ENCODE measurements at places on chromosomes 5 and 9.

DNA sequence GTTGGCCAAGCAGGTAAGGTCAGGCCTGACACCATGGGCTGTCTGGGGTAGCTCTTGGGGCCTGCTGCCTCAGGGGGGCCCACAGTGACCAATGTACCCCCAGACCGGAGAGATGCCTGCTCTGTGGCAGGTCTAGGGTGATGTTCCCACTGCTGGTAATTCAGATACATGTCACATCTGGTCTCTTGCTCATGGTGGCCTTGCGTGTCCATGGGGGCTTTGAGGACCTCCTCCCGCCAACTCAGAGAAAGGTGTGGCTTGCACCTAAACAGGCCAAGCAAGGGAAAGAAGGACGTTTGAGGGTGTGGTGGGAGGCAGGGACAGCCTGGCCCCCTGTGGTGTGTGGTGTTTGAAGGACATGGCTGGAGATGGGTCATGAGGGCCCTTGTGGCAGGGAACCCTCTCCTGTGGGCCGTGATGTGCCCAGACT, 75.2 kb downstream of the PHF2 start:
- DNase-seq, result no peak

DNA sequence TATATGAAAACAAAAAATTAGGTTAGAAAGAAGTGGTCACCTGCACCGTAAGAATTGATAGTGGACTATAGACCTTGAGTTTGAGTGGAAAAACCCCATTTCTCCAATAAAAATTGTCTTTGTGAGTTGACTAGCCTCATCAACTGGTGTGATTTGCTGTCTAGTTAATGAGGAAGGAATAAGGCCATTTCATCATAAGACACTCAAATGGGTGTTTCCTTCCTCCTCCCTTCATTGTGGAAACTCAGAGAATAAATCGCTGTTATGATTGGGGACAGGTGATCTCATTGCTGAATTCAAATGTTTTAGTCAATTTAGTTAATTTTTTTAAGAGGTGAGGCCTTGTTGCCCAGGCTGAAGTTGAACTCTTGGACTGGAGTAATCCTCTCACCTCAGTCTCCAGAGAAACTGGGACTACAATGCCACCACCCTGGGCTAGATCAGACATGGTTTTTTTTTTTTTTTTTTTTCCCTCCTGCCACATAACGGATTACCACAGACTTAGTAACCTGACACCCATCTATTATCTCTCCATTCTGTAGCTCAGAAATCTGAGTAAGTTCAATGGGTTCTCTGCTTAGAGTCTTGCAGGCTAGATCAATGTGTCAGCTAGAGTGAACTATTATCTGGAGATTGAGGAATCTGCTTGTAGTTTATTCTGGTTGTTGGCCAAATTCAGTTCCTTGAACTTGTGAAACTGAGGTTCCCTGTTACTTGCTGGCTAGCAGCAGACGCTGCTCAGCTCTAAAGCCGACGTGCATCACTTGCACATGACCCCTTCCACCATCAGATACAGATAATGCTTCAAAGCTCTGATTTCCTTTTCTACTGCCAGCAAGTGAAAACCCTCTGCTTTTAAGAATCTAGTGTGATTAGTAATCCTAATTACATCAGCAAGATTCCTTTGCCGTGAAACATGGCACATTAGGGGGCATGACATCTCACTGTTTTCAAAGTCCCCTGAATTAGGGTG, 663.8 kb upstream of the CDH9 start:
- DNase-seq, result no peak

DNA sequence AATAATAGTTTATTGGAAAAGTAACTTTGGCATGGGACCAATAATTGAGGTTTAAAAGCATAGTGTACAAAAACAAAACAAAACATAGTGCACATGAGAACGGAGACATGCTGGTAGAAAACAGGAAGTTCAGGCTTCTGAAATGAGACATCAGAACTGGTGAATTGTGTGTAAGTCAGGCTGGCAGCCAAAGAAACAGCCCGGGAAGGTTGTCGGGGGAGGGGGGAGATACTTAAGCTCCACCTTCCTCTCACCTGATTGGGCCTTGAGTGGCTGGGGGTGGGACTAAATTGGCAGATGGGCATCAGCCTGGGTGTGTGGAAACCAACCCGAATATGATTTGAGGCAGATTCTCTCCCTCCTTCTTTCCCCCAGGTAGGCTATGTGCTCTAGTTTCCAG, 256.3 kb downstream of the SMARCA2 start:
- DNase-seq, result no peak

- DNase-seq, result no peak
Observed at GRCh38 chr5:144122081-144122480, 48.4 kb downstream of the YIPF5 start.

DNA sequence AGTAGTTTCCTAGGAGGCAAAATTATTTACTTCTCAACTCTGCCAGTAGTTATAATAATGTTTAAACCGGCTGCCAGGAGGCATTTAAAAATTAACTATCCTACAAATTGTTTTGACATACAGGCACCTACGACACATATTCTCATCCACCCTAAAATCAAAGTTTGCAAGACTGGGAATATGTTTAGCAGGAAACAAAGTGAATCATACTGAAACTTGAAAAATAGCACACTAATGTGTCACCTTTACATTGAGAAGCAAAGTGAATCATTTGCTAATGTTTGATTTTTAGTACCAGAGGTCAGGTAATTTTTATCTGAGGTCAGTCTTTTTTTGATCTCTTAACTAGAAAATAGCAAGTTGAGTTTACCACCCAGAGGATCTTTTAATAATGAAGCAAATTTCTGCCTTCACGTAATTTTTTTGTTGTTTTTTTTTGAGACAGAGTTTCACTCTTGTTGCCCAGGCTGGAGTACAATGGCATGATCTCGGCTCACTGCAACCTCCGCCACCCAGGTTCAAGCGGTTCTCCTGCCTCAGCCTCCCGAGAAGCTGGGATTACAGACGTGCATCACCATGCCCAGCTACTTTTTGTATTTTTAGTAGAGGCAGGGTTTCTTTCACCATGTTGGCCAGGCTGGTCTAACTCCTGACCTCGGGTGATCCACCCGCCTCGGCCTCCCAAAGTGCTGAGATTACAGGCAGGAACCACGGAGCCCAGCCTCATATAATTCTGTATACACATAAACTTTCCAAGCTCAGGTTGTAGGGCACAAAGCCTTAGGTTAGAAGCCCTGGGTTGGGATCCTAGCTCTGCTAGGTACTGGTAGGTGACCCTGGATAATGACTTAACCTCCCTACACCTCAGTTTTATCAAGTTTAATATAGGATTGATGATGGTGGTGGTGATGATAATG, 124.3 kb downstream of the UGCG start:
- no peak for DNase-seq

DNA sequence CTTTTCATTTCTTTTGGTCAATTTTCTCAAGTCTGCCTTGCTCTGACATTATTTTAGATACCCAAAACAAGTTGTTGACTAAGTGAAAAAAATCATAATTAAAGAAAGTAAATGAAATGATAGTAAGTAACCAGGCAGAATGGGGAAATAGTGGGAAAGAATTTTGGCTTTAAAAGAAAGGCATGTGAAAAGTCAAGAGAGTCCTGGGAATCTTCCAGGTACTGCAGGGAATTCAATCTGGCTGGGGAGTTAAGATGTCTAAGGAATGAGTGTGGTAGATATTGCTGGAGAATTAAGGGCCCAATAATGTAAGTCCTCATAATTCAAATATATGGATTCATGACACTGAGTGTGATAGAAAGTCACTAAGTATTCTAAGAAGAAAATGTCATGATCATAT, 123.1 kb upstream of the PAPPA start:
- no peak for DNase-seq

DNA sequence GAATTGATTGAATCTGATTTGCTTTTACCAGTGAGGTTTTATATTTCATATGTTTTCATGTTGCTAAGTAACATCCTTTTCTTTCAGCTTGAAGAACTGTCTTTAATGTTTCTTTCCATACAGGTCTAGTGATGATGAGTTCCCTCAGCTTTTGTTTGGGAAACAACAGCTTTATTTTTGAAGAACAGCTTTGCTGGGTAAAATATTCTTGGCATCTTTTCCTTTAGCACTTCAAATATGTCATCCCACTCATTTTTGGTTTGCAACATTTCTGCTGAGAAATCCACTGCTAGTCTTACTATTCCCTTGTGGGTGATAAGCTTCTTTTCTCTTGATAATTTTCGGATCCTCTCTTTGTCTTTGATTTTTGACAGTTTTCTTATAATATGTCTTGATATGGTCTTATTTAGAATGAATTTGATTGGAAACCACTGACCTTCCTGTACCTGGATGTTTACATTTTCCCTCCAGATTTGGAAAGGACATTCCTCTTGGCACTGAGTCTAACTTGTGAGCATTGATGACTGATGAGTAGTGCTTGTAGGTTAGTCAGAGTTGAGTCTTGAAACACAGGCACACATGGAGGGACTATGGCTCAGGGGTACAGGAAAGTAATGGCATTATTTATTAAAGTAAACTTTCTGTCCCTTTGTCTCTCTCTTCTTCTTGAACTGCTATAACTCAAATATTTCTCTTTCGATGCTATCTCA, 220.3 kb downstream of the SPATA31D1 start:
- no peak for DNase-seq

- no peak for DNase-seq
Observed at GRCh38 chr5:17223367-17224185, 6.1 kb downstream of the BASP1 start.

DNA sequence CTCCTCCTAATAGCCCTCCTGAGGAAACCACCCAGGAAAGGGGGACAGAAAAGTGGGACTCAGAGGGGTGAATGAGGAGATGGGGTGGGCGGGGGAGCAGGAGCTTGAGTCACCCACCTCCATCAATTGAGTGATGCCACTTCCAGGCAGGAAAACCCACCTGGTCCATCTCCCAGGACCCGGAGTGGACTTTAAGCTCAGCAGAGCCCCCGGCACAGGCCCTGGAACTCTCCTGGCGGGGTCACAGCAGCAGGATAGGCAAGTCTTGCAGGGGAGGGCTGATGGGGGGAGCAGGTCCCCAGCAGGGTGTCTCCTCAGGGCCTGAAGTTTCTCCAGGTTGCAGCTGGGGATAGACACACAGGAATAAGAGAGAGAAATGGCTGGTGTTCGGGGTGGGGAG, 40.8 kb downstream of the LHX2 start:
- no peak for DNase-seq

DNA sequence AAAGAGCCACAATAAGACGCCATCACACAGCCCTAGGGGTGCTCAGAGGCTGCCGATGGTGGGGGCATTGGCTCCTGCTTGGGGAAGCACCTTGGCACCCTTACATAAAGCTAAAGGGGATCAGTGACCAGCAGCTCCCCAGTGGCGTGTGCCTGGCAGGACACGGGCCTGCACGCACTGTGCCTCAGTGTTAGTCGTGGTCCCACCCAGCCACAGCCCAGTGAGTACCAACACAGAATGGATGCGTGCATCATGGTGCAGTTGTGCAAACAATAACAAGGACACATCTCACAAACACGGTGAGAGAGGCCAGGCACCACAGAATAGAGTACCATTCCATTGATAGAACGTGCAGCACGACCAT, 103.2 kb downstream of the WNK2 start:
- DNase-seq, result no peak

GRCh38 chr5:78280261-78280660, 14.2 kb downstream of the AP3B1 start:
- no peak for DNase-seq

GRCh38 chr9:135589596-135590485, 28.3 kb downstream of the PAEP start:
- DNase-seq, result no peak

GRCh38 chr5:135216471-135217343, 182.3 kb downstream of the MACROH2A1 start:
- DNase-seq, result no peak

DNA sequence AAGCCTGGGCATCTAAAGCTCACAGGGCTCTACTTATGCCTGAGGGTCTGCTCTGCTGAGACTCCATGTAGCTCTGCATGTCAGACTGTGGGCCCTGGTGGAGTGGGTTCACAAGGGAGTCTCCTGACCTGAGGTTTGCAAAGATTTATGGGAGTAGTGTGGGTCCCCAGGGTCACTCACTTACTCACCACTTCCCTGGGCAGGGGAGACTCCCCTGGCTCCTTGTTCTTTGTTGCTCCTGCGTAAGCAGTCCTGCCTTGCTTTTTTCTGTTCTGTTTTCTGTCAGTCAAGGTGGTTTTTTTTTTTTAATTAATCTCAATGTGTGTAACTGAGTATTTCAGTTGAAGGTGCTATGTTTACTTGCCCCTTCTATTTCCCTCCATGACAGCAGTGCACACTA, 256.6 kb downstream of the TMEM38B start:
- DNase-seq, result no peak

DNA sequence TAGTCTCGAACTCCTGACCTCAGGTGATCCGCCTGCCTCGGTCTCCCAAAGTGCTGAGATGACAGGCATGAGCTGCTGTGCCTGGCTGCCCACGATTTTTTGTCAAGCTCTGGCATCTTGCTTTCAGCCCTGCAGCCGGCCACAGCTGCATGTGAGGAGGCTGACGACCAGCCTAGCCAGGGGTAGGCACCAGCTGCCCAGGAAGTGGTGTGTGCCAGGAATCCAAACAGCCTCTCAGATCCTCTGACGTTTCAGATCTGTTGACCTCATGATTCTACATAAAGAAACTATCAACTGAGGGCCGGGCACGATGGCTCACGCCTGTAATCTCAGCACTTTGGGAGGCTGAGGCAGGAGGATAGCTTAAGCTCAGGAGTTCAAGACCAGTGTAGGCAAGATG, 19.0 kb downstream of the DYNC2I2 start:
- no peak for DNase-seq

- DNase-seq, result no peak
Observed at GRCh38 chr9:107685901-107686300, 196.3 kb upstream of the KLF4 start.

- no peak for DNase-seq
Observed at GRCh38 chr5:138901716-138902115, 26.6 kb upstream of the LRRTM2 start.

DNA sequence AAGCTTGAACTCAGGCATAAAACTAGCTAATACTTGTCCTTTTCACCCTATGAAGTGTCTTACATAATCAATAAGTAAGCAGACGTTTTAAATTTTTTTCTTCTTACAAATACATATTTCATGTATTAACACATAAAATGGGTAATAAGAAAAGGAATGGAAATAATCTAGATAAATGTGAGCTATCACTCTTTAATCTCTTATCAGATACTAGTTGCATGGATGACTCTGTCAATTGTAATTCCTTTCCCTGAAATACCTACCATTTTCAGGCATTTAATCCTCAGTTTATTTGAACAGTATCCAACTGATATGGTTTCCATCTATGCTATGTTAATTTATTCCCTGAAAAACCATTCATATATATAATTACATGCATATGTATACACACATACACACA, 166.0 kb upstream of the RGS7BP start:
- DNase-seq, result no peak

- no peak for DNase-seq
Observed at GRCh38 chr5:16992006-16992405, 55.9 kb upstream of the MYO10 start.

GRCh38 chr9:130409246-130409645, 35.5 kb upstream of the ASS1 start:
- DNase-seq, result no peak

Measured in activated CD8-positive, alpha-beta memory T cell treated with anti-CD3 and anti-CD28 coated beads for 4 hours (primary cell).